ENCODE measurements at places on chromosomes 16 and 17.
A peak's percentile ranks its signal among the peaks of the same experiment; 100 is the strongest.

- peak; percentile 69 for DNase-seq
Observed at GRCh38 chr17:2239882-2240430, 63.6 kb downstream of the SMG6 start.

- DNase-seq = no peak
Observed at GRCh38 chr16:65446427-65446826, 324.6 kb upstream of the CDH11 start.

- DNase-seq = peak; percentile 43
Observed at GRCh38 chr17:59846394-59847165, 46.2 kb downstream of the TUBD1 start.

DNA sequence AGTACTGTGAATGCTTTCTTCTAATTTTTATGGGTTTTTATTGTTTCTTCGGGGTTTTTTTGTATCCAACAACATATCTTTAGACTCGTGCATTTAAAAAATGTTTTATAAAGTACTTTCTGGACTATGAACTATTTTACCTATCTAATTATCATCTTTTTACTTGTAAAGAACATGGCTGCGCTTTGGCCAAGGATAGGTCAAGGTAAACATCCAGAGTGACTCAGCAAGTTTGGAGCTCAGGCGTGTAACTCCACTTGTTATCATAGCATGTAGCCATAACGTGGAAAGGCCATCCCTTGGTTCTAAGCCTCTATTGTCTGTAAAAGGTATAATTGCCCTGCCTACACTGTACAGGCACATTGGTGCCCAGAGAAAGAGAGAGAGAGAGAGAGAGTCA lies 818.0 kb upstream of the GOT2 start:
- DNase-seq = no peak

GRCh38 chr17:81200695-81201580 lies 21.8 kb downstream of the CEP131 start:
- DNase-seq = peak; percentile 77

DNA sequence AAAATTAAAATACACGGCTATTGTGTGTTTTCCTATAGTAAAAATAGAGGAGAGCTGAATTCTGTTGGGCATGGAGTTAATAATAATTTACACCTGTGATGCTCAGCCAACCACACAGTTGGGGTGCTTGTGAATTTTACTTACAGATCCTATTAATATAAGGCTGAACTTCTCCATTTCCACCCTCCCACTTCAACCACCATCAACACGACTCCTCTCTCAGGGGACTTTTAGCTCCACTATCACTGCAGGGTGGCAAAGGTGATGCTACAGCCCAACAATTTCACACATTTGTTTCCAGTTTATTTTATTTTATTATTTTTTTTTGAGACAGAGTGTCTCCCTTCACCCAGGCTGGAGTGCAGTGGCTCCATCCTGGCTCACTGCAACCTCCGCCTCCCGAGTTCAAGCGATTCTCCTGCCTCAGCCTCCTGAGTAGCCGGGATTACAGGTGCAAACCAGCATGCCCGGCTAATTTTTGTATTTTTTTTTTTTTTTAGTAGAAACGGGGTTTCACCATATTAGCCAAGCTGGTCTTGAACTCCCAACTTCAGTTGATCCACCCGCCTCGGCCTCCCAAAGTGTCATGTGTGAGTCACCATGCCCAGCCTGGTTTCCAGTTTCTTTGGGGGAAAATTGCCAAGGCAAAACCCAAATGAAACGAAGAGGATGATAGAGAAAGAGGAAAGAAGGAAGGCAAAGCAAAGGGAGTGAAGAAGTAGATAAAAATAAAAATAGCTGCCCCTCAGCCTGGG lies 57.9 kb downstream of the GNA13 start:
- no peak for DNase-seq
